Cortex of kidney (tissue), 1 donor: ENCODE measurements at places on chromosomes 5 and 9.

DNA sequence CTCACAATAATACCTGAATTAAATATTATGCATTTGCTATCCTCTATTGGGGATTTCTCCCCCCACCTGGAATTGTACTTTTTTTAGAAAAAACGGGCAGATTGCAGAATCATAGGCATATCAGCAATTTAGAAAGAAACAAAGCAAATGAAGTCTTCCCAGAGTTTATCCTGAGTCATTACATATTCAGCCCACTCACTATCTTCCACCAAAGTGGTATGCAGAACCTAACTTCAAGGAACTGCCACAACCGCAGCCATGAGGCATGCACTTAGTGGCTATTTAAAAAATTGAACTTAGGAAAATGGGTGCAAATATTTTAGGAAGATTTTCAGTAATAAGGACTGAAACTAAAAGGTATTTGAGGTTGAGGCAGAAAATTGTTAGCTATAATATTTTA, 48.6 kb downstream of the UBAP1 start:
- DNase-seq: no peak

GRCh38 chr9:125629446-125629845, 77.6 kb downstream of the MAPKAP1 start:
- DNase-seq: no peak

DNA sequence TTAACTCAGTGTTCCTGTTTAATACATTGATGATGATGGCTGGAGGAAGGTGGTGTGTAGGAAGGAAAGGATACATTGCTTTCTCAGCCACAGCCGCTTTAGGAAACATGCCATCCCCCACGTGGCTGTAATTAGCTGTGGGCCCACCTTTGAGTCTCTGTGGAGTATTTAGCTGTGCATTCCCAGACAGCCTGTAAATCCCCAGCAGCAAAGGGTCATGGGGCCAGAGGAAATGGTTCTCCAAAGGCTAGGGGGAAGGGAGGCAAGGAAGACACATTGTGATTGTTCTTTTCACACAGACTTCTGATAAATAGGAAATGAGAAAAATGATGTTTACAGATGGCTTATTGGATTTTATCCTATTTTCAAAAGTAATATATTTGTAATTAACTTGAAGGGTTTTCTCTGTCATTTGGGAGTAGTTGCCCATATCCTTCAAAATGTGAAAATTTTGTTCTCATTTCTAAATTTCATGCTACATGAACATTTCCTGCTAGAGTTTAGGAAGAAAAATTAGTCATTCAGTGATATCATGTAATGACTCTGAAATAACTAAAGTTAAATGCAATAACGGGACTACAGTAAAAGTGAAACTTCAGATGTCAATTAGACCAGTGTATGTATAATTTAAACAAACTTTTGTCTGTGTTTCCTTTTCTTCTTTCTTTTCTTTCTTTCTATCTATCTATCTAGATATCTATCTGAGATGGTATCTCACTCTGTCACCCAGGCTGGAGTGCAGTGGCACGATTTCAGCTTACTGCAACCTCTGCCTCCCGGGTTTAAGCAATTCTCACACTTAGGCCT, 24.3 kb upstream of the F2R start:
- no peak for DNase-seq

- no peak for DNase-seq
These were observed 21.3 kb upstream of the ANKRD34B start for GRCh38 chr5:80591352-80591751.

DNA sequence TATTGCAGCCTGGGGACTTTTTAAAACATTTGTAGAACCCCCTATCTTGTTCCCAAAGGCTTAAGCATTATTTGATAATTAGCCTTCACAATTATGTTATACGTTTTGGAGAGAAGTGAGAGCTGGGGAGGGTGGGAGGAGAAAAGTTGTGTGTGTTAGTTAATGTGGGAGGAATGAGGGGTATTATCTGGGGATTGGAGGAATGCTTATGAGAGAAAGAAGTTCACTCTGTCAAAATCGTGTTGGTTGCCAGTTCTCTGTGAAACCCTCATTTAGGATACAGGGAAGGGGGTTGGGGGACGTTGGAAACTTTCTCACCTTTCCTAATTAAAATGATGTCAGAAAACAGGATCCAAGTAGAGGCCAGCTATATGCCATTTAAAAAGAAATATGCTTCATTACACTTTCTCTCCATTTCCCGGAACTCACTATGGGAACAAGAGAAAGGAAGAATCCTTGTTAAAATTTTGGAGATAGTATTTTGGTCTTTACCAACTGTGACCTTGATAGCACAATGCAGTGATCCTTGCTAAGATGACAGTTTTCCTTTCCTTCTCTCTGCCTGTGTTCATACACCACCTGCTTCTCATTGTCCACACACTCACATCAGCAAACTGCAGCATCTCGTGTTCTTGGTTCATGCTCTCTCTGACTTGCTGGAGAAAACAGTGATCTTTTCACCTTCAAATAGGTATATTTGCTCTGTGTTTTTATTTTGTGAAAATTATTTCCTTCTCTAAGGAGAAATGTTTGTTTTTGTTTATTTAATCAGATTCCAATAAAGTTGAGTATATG, 336.7 kb upstream of the CLINT1 start:
- no peak for DNase-seq

DNA sequence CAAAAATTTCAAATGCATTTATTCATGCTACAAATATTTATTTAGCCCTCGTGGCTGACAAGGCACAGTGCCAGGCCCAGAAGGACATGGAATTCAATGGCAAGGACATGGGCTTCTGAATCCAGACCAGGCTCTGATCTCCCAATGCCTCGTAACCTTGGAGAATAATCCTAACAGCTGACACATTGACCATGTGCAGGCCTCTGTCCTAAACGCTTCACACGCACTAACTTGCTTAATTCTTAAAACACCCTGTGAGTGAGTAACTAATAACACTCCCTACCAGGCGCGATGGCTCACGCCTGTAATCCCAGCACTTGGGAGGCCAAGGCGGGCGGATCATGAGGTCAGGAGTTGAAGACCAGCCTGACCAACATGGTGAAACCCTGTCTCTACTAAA, 33.2 kb downstream of the MYO10 start:
- no peak for DNase-seq

- DNase-seq: no peak
These were observed 54.1 kb upstream of the ALDH1A1 start for GRCh38 chr9:73006986-73007385.

GRCh38 chr9:106580546-106580945, 282.4 kb upstream of the ZNF462 start:
- DNase-seq: no peak

DNA sequence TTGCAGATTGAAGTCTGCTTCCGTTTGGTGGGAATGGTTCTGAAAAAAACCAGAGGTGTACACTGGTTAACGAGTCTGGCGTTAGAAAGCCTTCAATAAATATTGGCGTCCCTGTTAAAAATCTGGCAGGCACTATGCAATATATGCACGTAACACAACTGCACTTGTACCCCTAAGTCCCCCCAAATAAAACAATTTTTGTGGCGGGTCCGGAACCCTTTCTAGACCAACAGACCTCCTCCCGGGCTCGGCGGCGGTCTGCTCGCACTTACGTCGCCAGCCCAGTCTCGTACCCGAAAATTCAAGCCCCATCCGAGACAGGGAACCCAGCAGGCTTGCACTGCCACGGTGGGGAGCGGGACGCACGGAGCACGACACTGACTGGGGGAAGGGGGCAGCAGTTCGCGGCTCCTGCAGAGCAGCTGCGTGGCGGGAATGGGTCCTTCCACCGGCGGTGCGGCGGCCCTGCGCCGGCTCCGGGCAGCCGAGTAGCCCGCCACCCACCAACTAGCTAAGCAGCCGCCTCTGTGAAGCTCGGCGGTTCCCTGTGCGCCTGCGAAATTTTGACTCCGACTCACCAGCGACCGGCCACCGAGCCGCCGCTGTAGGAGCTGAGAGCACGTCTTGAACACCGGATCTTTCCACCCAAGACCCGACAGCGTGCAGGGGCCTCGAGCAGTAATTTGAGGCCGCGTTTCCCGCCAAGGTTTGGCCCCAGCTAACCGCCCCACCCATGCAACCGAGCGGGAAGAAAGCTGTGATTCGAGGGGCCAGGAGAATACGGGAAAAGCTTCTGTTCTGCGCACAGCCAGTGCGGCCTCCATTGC, 3.9 kb downstream of the MCIDAS start:
- no peak for DNase-seq
